ENCODE measurements at places on chromosomes 6 and 20.

GRCh38 chr20:6051505-6051904, 2.4 kb downstream of the LRRN4 start:
- DNase-seq = no peak

- no peak for DNase-seq
These were observed 79.7 kb downstream of the RNF217 start for GRCh38 chr6:125041740-125042459.

GRCh38 chr6:45686841-45687569, 309.3 kb upstream of the SUPT3H start:
- DNase-seq = no peak

DNA sequence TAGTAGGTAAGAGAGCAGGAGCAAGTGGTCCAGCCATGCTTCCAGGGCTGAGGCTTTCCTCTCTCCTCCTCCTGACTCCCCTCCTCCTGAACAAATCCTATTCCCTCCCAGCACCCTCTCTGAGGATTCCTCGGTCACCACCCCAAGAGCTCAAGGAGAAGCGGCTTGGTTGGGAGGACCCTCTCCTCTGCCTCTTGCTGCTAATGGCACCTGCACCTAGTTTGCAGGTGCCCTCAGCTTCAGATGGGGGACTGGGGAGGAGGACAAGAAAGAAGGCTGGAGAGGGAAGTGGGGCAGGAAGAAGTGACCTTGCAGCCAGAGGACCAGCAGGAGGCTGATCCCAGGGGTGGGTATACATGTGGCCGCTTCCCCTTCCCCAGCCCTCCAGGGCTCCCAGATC, 17.5 kb downstream of the NCR2 start:
- no peak for DNase-seq

DNA sequence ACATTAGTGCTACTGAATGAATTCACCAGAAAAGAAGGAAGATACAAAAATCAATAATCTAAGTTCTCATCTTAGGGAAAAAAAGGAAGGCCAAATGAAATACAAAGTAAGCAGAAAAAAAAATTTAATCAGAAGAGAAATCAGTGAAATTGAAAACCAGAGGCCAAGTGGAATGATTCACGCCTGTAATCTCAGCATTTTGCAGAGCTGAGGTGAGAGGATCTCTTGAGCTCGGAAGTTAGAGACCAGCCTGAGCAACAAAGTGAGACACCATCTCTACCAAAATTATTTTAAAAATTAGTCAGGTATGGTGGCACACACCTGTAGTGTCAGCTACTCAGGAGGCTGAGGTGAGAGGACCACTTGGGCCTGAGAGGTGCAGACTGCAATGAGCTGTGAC, 21.2 kb upstream of the ASF1A start:
- DNase-seq = no peak

- DNase-seq = no peak
These were observed 95.2 kb downstream of the JAG1 start for GRCh38 chr20:10578607-10579006.

DNA sequence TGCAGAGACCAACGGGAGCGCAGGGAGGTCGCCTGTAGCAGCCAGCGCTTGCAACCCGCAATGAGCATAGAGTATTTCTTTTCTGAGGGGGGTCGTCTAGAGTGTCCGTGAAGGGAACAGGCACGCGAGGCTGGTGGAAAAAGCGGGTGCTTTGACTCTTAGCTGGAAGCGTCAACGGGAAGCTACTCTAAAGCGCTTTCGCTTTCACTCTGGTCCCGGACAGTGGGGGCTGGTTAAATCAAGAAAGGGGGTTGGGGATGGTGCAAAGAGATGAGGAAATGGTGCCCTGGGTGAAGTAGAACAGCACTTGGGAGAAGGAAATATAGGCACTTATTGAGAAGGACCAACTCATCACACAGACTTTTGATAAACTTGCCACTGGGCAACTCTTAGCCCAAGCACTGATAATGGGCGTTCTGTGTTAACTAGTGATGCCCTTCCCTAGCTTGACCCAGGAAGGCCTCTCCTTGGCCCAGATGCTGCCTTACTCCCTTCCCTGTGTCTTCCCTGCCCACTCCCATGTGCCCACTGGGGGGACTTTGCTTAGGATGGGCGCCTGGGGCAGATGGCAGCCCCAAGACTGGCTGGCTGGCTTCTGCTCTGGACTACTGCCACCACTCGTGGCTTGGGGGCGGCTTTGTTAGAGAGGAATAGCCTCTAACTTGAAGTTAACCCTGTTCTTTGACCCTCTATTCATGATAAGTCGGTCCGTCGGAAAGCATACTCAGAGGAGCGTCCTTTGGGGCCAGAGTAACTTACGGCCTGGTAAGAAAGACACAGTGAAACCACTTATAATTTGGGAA, 585 bp downstream of the PSMB9 start:
- DNase-seq = no peak

GRCh38 chr6:78400076-78400475, 467.3 kb upstream of the IRAK1BP1 start:
- no peak for DNase-seq

DNA sequence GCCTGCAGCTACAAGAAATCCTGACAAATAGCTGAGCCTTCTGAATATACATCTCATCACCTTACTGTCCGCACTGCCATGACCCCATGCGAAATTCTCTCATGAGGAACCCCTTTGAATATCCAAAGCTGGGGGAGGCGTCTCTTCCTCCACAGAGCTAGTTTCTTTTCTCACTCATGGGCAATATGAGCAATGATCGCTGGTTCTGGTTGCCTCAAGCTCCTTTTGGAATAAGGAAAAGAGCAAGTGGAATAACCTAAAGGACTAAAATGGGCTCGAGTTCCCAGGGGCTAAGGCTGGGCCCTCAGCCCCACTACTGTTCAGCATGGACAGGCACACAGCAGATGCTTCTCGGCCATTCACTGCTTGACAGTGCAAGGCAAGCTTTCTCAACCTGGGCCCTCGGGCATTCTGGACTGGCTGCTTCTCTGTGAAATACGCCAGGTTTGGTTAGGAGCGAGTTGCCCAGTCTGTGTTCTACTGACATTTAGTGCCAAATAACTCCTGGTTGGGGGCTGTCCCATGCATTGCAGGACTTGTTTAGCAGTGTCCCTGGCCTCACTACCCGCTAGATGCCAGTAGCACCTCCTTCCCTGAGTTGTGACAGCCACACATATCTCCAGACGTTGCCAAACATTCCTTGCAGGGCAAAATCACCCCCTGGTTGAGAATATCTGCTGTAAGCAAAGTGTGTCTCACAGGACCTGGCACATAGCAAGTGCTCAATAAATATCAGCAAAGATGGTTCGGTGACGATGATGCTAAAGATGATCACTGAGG, 156.8 kb downstream of the CEBPB start:
- DNase-seq = no peak

DNA sequence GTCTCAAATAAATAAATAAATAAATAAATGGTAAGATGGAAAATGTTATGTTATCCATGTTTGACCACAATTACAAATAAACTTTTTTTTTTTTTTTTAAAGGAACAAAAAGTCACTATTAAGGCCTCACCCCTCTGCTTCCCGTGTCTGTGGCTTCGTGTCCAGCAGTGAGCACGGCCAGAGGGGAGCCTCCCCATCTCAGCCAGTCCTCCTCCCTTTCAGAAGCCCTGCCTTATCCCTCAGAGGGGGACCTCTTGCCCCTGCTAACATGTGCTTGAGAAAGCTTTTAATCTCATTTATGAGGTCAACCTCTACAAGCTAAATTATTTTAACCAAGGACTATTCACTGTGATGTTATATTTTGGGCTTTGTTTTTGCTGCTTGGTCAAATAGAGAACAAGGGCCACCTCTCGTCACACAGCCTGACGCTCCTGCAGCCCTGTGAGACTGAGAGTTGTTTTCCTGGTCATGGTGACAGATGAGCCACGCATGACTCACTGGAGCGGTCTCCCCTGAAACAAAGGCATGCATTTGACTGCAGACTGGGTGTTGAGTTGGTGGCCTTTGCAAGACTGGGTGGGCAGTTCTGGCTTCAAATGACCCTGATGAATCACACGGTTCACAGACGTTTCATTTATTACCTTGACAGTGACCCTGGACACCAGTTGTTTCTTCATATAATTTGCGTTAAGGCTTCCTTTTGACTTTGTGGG, 131.8 kb downstream of the TIAM2 start:
- no peak for DNase-seq

- no peak for DNase-seq
These were observed 36.0 kb upstream of the FOXA2 start for GRCh38 chr20:22620342-22620741.

DNA sequence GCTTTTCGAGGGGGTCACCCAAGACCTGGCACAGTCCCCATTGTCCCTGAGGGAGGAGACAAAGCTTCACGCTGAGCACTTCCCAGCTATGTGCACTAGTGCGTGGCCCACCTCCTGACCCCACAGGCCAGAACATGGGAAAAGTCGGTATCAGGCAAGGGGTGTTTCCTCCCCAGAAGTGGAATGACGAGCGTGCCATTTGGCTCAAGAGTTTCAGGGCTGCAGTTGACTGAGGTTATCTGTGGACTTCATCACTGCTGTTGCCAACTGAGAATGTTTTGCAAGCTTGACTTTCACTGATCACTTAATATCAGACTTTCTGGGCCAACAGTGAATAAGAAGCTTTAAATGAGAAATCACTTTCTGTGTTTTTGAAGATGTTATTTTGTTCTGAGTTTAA, 137.0 kb upstream of the AFDN start:
- no peak for DNase-seq

DNA sequence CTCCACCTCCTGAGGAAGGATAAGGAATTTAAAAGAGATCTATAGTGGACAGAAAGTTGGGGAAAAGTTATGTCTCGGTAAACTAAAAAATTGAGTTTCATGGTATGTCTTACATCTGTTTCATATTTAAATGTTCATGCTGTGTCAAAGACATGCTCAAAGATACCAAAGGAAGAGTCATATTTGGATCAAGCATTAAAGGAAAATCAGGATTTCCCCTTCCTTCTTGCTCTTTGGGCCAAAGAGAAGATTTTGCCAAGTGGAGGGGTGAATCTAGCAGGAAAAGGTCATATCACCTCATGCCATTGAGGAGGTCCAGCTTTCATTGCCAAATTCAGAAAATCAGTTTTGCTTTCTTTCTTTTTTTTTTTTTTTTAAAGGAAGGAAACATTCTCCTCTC, 192.4 kb downstream of the OGFRL1 start:
- DNase-seq = no peak
